ENCODE measurements at places on chromosomes 2 and 18. TPM values are rescaled to one million over a fixed set of nuclear protein-coding genes. Genes with fewer than 3 reads are reported as not detected.

The ANKRD36 gene
- total RNA-seq, result 9.9 TPM

The ATP8B1 gene
- total RNA-seq, result 13.1 TPM

DNA sequence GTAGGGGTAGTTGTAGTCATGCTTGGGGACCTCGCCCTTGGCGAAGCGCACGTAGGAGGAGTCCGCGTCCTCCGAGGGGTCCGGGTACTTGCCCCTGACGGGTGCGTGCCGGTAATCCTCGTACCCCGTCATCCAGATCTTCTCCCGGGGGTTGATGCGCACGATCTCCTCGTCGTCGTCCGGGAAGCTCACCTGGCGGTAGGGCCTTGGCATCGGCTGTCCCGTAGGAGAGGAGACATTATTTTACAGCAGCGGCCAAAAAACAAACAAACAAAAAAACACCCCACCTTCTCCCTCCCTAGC, 86.3 kb downstream of the ACTR2 start:
- no peak for DNase-seq

- DNase-seq, result no peak
These were observed 61.3 kb upstream of the ITSN2 start for GRCh38 chr2:24421668-24422067.

DNA sequence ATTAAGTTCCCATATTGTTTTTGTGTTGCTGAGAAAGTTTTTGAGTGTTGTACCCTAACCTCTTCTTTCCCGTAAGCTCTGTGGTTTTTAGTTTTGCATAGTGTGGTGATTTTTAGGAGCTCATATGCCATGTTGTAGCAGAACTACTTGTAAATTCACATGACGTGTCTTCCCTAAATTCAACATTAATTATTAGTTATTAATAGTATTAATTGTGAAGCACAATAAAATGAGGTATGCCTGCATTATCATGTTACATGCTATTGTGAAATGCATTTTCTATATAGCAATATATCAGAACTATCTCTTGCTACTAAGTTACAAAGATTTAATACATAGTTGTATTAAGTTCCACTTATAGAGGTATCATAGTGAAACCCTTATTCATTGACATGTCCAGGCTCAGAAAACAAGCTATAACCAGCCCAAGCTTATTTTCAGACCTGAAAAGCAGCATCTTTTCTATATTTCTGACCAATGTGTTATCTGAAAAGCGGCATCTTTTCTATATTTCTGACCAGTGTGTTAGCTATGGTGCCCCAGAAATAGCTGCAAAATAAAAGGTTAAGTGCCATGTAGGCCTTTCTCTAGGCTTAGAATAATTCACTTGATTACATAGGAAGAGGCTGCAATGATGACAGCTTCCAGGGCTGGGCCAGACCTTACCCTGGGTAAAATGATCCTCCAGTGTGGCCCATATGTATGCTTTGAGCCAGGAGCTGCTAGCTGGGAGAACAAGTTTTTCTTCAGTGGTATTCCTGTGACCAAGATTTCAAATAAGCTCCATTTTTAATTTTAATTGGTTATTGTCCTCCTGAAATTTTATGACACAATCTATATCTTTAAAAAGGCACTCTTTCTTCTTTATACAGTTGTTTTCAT, 21.6 kb downstream of the EPAS1 start:
- DNase-seq, result no peak

DNA sequence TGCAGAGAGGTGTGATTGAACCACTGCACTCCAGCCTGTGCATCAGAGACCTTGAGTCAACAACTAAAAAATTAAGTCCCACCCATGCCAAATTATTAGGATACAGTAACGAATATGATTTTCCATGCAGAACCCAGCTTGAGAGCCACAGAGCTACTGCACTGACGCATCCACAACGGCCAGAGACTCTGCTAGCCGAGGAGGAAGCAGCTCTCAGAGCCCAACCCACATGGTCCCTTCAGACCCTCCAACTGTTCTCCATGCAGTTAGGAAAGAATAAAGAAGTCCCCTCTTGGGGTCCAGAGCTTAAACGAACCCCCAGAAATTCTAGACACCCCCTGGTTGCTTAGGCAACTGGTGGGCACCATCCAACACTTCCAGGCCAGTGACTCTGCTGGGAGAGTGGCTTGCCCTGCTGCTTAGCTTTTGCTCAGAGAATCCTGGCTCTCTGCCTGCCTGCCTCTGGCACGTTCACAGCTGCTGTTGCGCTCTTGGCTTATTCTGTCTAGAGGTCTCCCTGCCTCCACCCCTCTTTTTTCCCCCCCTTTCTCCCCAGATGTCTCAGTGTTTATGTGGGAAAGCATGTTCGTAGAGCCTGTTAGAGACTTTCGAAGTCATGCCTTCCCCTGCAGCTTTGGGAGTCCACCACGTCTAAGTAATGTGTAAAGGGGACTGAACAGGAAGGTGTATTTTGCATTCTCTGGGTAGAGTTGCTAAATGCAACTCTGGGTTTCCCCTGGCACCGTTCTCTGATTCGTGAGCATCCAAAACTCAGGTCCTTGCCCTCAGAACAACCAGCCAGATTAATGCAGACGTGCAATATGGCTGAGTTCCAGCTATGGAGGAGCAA, 26.0 kb upstream of the SP3 start:
- no peak for DNase-seq

DNA sequence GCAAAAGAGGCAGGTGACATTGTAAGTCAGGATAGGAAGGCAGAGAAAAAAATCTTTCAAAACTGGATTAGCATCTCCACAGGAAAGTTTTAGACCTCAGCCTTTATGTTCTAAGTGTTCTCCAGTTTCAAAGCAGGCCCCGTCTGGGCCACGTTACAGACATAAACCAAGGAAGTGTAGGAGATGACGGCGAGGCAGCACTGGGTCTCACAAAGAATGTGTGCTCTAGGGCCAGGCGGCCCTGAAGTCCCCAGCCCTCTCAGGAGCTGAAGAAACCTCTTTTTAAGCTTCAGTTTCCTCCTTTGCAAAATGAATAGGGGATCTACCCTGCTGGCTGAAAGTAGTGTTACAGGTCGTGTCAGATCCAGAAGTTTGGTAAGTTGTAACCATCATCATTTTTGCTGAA, 81.7 kb downstream of the SPRED2 start:
- DNase-seq, result no peak

DNA sequence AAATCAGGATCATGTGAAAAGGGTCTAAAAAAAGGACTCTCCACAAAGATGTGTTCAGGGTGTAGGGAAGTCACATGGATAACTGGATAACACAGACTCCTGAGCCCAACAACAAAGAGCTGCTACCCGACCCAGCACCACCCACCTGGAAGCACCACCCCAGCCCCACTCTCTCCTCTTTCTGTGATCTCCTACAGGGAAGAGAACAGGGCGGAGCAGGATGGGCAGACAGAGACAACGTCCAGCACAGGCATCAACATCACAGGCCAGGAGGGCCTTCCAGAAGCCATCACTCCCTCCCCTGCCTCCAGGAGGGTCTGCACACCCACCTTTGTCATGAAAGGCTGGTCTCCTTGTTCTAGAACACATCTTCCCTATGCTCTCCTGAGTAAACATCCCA, 1.3 kb upstream of the CIB4 start:
- no peak for DNase-seq

DNA sequence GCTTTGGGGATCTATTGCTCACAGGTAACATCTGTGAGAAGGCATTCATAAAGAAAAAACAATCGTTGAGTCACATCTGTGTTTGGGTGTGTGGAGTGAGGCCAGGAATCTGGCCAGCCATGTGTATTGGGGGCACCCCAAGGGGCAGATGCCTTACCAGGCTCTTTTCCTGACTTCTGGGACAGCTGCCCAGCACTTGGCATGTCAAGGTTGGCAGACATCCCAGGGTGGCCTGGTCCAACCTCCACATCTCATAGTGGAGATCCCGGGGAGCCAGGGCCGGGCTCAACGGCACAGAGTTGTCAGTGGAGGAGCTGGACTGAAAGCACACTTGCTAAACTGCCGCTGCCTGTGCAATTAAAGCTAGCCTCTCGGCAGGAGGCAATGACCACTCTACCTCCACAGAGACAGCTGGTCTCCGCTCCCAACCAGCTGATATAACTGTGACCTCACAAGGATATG, 75.3 kb upstream of the MGAT4A start:
- peak; percentile 35 for DNase-seq

The WIPF1 gene
- total RNA-seq, result 9.5 TPM

DNA sequence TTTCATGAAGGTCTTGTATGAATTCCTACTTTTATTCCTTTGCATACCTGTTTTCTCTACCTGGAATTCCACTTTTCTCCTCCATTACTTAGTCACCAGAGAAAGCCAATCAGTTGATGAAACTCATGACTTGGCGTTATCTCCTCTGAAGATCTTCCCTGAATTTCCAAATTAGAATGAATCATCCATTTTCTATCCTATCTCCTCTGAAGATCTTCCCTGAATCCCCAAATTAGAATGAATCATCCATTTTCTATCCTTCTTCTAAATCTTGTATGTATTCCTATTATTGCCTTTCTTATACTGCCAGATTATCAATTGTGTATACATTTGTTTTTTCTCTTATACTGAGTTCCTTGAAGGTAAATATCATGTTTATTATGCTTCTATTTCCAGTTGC, 440.4 kb downstream of the CCDC85A start:
- DNase-seq, result no peak

DNA sequence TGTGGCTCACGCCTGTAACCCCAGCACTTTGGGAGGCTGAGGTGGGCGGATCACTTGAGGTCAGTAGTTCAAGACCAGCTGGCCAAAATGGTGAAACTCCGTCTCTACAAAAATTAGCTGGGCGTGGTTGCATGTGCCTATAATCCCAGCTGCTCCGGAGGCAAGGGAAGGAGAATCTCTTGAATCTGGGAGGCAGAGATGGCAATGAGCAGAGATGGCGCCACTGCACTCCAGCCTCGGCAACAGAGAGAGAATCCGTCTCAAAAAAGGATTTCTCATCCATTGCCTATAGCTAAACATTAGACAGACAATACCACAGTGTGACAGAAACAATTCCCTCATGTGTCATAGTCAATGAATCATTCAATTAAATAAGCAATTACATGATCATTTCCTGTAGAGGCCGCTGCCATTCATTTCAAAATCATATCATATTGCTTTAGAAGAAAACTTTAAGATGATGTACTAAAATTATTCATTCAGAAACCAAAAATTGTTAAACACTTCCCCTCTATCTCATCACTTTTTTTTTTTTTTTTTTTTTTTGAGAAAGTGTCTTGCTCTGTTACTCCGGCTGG, 69.5 kb upstream of the TGIF1 start:
- DNase-seq, result peak; percentile 43

DNA sequence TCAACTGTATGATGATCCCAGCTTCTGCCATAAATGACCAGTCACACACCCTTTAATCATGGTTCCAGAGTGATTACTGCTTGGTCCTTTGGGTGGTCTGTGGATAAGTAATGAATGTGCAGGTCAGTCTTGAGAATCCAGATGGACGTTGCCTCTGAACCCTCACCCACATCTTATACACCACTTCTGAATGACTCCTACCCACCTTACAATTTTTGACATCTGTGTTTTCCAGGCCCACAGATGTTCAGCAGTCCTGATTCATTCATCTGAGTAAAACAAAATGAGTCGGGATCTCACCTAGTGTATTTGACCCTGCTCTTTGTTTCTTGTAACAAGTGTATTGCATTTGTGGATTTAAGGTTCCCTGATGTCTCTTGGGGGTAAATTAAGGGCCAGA, 194.1 kb upstream of the CCDC68 start:
- DNase-seq, result no peak

The PROC gene
- 2.9 TPM for total RNA-seq

The PRKAG3 gene
- not detected for total RNA-seq

DNA sequence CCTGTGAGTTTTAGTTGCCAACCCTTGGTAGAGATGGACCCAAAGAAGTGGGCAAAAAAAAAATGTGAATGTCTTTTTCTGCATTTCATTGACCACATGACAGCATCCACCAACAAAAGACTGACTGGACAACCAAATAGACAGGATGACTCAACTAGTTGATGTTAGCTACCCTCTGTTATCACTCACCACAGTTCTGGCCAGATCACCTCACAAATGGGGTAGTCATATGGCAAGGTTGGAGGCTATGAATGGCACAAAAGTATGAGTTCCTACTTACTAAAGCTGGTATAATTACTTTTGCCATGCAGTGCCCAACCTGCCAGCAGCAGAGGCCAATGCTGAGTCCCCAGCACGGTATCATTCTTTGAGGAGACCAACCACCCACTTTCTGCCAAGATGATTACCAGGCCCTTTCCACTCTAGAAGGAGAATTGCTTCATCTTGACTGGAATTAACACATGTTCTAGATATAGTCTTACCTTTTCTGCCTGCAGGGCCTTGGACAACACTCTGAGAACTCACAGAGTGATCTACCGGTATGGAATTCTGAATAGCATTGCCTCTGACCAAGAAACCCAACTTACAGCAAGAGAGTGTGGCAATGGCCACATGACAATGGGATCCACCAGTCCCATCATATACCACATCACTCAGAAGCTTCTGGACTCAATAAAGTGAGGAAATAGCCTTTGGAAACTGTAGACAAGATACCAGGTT, 20.1 kb upstream of the TCF7L1 start:
- DNase-seq, result no peak

DNA sequence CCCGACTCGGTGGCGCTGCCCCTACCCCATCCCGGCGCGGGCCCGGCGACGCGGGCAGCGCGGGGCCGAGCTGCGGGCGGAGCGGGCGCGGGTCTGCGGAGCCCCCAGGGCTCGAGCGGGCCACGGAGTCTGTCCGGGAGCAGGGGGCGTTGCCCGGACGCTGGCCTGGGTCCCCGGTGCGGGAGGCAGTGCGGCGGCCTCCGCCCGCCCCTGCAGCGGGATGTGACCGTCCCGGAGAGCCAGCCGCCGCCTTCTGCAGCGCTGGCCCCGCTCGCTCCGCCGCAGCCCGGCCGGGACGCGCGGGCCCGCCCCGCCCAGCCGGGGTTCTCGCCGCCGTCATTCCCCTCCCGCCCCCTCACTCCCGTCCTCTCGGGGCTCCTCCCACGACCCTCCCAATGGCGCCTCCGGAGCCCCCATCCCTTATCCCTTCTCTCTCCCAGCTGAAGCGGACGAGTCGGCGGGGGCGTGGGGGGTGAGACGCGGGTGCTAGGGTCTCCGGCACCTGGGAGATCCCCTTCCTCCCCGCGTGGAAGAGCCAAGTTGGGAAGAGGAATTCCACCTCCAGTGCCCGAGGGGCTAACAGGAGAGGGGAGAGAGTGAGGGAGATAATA, at the start of gene FNDC4:
Gene FNDC4, minus strand, starts transcription at position 257 of the 611 bp plus-strand sequence. CDS start 521 bp downstream, outside the sequence.
- no peak for DNase-seq

DNA sequence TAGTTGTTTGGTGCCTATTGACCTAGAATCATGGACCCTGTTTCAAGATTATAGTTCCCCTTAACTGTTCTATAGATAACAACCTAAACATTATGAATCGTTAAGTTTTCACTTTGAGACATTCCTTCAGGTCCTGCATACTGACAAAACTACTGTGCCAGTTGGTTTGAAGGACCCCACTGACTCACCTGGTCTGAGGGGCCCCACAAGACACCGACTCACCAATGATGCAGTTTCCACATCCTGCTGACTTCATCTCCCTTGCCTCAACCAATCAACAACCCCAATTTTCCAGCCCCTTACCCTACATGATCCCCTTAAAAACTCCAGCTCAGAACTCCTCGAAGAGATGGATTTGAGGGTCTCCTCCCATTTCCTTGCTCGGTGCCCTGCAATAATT, 89.6 kb upstream of the CCDC141 start:
- DNase-seq, result no peak

GRCh38 chr2:216535454-216535995, 36.9 kb downstream of the RPL37A start:
- peak; percentile 77 for DNase-seq

The QPCT gene
- 35.4 TPM for total RNA-seq

The GPBAR1 gene
- total RNA-seq, result 0.92 TPM

GRCh38 chr18:63999871-64000270, 30.0 kb downstream of the SERPINB8 start:
- no peak for DNase-seq

- no peak for DNase-seq
These were observed 41.4 kb upstream of the RNU4ATAC start for GRCh38 chr2:121489284-121489683.

All from kidney epithelial cell (primary cell).